ENCODE measurements at places on chromosomes 16 and 17. TPM values are rescaled to one million over a fixed set of nuclear protein-coding genes. Genes with fewer than 3 reads are reported as not detected.

Gene ACSM5
- not detected for total RNA-seq

DNA sequence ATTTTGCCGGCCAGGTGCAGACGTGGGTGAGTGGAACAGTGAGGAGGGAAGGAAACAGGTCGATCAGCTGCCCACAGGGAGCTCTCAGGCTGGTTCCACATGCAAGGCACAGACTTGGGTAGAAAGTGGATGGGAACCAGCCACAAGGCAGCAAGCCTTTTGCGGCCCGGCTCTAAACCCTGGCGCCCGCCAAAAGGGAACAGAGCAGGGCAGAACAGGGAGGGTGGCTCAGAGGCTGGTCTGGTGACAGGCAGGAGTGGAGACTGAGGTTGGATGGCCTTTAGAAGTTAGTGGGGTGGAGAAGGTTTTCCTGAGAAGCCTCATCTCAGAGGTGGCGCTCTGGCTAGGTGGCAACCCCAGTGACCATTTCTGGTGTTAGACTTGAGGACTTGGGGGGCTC is 10.4 kb downstream of the LLGL2 start:
- DNase-seq: no peak

DNA sequence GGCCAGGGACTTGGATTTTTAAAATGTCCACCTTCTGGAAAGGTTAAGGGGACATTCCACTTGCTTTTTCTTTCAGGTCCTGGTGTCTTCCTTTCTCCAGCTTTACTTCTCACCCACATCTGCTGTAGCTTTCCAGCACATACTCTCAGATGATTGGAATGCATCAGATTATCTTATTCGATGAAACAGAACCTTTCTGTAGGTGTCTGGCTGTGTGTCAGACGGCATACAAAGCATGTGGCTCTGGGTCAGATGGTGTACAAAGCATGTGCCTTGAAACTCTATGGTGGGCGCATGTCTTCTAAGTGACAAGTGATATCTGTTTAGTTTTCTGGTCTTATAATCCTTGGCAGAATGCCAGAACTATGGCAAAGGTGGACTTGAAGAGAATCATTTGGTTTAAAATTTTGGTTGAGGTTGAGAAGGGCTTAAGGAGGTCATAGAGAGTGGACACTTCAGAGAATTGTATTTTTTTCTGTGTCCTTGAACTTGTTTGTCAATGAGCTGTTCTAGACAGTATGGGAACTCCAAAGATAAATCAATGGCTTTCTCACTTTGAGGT is 125.3 kb downstream of the FTO start:
- peak; percentile 66 for DNase-seq

- peak; percentile 26 for DNase-seq
Observed at GRCh38 chr17:68290955-68291835, at the start of the genes ARSG and SLC16A6. Gene ARSG, plus strand, starts transcription at chr17:68291495. Its CDS starts 15,999 bp downstream, at chr17:68307494. Gene SLC16A6, minus strand, starts transcription at chr17:68291127. Its CDS starts 12,807 bp downstream, at chr17:68278320.

DNA sequence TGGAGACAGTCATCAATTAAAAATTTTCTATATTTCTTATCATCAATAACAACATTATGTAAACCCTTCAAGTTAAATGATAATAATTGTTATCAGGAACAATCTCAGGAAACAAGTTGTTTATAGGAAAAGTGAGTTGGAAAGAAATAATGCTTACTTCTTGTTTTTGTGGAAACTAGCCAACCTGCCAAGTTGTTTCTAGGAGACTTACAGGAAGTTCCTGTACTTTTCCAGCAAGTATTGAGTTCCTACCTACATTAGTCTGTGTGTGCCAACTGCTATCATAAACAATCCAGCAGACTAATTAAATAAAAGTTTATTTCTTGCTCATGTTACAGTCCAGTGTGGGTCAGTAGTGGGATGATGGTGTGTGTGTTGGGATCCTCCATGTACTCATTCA is 1.6 kb upstream of the CCL14 start:
- no peak for DNase-seq

DNA sequence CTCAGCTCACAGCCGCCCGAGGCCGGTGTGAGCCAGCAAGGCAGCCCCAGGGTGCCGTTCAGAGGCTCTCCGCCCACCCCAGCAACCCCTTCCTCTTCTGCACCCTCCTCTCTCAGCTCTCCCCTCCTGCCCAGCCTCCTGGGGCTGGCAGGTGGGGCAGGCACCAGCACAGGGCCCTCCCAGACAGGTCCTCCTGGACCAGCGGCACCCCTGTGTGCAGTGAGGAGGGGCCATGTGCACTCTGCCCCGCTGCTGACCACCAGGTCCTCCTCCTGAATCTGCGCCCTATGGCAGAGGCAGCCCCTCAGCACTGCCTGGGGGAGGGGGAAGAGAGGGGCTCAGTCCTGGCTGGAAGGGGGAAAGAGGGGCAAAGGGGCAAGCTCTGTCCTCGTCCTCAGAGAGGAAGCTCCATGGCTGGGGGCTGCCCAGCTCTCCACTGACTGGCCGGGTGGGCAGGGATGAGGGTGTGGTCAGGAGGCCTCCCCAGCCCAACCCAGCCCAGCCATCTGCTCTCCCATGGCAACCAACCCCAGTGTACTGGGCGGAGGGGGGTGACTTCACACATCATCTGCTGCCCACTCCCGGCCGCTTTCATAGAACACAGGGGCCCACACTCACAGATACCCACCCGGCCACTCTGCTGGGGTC is 5.4 kb upstream of the BCAR1 start:
- DNase-seq: no peak

- DNase-seq: no peak
Observed at GRCh38 chr16:6548507-6548906, 784.1 kb upstream of the RBFOX1 start.

DNA sequence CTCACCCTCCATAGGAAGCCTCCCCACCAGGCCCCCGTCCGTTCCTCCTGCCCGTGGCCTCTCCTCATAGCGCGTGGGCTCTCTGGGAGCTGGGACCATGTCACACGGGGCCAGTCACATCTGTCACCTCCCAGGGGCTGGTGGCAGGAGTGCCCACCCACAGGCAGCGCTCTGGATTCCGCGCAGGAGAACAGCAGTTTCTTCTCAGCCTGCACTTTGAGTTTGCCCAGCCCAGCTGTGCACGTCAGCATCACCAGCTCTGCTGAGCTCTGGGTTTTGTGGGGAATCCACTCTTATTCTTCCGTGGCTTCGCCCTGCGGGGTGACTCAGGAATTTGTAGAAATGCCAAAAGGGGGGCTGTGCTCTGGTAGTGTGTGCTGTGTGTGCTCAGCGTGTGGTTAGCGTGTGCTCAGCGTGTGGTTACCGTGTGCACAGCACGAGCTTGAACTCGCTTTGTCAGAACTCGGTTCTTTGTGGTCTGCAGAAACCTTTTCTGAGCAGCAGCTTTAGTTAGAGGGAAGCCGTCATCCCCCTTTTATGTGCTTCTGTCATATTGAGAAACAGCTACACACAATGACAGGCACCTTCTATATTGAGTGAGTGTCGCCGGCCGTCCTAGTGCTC is 3.2 kb downstream of the ACSF3 start:
- DNase-seq: no peak

Gene TMIGD1
- not detected for total RNA-seq

- no peak for DNase-seq
Observed at GRCh38 chr17:75774471-75774990, 9.5 kb upstream of the GALK1 start.

DNA sequence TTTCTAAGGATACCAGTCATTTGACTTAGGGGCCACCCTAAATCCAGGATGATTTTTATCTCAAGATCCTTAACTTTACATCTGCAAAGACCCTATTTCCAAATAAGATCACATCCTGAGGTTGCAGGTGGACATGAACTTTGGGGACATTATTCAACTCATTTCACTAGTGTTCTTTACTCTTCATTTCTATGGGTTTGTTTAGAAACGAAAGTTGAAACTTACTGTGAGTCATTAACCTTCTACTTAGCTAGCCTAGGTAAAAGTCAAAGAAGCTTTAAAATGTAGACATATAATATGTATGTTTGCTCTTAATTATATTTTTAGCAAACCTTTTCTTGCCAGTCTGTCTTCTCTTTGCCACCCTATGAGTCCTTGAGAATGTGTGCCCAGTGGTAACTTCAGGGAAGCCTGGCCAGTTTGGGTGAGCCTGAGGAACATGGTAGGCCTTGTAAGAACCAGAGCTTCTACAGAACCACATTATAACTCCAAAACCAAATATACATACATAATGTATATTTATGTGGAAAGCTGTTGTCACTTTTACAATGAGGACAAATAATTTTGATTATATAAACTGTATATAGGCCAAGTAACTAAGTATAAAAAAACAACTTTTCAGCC is 38.4 kb downstream of the BPTF start:
- DNase-seq: no peak

GRCh38 chr16:5665834-5666233 is 568.2 kb upstream of the EEF2KMT start:
- no peak for DNase-seq

DNA sequence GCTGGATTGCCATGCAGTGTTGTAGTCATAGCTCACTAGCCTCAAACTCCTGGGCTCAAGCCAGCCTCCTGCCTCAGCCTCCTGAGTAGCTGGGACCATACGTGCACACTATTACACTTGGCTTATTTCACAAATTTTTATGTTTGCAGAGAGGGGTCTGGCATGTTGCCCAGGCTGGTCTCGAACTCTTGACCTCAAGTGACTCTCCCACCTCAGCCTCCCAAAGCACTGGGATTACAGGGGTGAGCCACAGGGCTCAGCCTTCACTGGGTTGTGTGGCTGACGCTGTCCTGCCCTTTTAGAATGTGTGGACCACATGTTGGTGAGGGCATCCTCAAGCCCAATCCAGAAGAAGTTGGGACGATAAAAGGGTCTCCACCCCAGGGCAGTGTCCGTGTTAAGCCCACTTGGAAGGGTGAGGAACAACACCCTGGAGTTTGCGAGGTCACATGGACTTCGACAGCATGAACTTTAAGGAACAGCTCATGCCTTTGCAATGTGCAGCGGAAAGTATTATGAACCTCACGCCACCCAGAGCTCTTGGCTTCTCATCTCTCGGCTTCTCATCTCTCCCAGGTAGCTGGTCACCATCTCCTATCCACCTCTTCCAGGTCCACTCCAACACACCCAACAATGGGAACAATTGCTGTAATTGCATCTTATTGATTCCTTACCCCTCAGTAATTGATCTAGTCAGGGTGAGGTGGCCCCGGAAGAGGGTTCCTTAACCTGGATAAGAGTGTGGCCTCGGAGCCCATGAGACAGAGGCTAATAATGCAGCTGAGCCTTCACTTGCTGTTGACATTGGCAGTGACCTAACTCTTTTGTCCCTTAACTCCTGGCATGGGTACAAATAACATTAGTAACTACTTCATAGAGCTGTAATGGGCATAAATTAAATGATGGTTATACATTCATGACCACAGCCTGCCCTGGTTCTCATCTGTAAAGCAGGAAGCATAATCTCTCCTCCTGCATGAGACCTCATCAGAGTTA is 6.7 kb downstream of the FOXL1 start:
- DNase-seq: peak; percentile 76

Gene TBC1D3C
- not detected for total RNA-seq

DNA sequence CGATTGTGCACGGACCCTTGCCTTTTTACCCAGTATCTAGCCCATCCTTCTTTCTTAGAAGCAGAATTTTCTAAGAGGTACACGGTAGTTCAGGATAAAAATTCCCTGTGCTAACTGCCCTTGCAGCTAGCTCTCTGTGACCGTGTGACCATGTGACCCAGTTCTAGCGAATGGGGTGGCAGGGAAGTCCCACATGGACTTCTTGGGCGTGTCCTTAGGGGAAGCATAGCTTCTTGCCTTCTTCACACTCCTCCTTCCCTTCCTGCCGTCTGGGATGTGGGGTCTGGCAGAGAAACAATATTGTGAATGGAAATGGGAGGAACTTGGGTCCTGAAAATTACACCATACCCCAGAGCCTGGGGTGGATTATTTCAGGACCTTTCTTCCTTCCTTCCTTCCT is 670.7 kb downstream of the MAF start:
- no peak for DNase-seq

Gene TBC1D3
- not detected for total RNA-seq

DNA sequence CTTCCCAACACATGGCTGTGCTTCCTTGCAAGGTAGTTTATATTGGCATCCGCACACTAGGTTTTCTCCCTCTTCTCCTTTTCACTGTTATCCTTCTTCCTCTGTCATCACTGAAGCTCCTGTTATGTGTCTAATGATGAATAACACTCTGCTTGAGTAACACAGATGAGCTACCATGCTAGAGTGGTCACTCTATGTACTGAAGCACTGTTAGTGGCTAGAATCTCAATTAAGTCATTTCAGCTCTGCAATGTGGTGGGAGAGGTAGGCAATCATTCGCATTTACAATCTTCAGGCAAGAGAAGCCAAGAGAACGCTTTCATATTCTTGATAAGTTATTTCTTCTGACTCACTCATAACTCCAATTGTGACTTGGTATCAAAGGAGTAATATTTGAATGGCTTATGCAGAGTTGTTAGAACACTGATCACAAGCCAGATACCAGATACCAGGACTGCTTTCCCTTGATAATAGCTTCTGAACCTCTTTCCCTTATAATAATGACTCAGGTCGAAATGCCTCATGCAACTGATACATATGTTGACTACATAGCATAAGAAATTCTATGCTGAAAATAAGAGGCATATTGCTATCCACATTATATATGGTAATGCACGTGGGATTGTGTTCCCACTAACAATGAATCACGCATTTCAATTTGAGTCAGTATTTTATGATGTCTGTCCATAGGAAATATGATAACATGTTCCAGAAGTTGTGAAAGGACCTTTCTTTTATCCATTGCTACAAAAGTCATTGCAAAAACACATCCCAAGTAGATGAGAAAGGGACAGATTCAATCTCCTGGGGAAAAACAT is 158.0 kb upstream of the HS3ST3A1 start:
- DNase-seq: no peak

Gene CYGB
- total RNA-seq: 29.2 TPM

DNA sequence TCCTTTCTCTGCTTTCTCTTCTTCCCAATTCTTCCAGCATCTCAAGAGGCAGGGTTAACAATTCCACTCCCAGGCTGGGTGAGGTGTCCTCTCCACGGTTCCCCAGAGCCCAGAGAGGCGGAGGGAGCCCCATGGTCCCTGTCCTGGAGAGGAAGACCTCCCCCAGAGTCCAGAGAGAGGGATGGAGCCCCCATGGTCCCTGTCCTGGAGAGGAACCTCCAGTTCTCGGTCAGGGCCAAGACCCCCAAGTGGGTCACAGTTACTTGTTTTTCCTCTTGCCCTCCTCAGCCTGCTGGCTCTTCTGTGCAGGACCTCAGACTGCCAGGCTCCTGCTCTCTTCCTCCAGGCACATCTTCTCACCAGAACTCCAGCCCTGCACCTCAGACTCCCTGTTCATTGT is 135.2 kb downstream of the RPTOR start:
- no peak for DNase-seq

- peak; percentile 47 for DNase-seq
Observed at GRCh38 chr16:49700251-49701064, 155.5 kb downstream of the ZNF423 start.

Gene CD300C
- 0.27 TPM for total RNA-seq

All from astrocyte (in vitro differentiated cells and primary cell).